ENCODE measurements at places on chromosomes 7 and 10. TPM values are rescaled to one million over a fixed set of nuclear protein-coding genes. Genes with fewer than 3 reads are reported as not detected.

DNA sequence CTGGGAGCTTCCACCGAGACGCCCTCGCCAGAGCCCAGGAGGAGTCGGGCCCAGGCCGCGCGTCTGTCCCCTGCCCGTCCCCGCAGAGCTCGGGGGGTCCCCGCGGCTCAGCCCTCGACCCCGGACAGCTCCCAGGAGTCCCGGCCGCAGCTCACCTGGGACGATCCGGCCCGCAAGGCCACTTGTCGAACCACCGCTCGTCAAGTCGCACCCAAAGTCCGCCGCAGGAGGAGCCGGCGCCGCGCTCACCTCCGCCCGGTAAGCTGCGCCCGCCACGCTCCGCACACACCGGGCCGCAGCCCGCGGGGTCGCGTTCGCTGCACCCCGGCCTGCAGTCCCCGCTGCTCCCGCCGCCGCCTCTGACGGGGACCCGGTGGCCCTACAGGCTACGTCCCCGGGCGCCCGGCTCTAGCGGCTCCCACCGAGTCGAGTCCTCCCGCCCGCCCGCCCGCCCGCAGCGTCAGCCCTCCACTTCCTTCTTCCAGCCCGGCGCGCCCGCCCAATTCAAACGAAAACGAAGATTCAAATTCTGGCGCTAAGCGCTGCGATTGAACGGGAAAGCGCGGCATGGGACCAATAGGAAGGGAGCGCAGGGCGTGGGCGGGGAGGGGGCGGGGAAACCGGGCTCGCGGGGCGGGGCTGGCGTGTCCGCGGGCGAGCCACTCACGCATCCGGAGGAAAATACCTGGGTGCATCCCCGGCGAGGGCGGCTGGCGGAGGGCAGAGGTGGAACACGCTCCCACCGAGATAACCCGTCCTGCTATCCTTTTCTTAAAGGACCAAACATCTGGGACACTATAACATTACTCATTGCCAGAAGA is at the start of gene MKI67:
Gene MKI67, minus strand, starts transcription at position 480 of the 821 bp plus-strand sequence. CDS start 756 bp downstream, outside the sequence.
- H3K4me1 ChIP-seq = peaks cover 7% of the 10 kb centered on the region
- H3K36me3 ChIP-seq = peaks cover 6% of the 10 kb centered on the region
- peak within 1 kb of the TSS; percentile 56 for H3K27ac ChIP-seq
- H3K27me3 ChIP-seq = no peaks in the 10 kb centered on the region
- DNase-seq = peak; percentile 60

GRCh38 chr7:66748791-66749190 is 8.3 kb downstream of the RABGEF1 start:
- H3K27ac ChIP-seq = no peak overlapping the region
- peaks cover 4% of the 10 kb centered on the region for H3K4me1 ChIP-seq
- no peaks in the 10 kb centered on the region for H3K36me3 ChIP-seq
- DNase-seq = no peak
- no peaks in the 10 kb centered on the region for H3K27me3 ChIP-seq

DNA sequence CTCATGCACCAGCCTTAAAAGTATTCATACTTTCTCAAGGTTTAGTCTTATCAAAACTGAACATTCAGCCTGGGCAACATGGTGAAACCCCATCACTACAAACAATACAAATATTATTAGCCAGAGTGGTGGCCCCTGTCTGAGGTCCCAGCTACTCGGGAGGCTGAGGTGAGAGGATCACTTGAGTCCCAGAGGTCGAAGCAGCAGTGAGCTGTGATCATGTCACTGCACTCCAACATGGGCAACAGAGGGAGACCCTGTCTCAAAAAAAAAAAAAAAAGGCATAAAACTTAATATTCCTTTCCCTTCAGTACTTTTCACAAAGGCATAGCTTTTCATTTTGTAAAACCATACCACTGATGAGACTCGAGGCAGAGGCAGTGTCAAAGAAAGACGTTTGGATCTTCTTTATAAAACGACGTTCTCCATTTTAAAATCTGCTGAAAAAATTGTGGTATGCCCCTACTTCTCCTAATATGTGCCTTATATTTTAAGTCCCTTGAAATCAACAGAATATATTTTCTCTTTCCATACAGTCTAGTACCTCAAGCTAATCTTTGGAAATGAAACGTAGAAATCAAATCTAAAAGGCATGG is 1.9 kb downstream of the NSUN6 start:
- peaks cover 5% of the 10 kb centered on the region for H3K36me3 ChIP-seq
- H3K27me3 ChIP-seq = no peaks in the 10 kb centered on the region
- H3K27ac ChIP-seq = no peak overlapping the region
- peaks cover 5% of the 10 kb centered on the region for H3K4me1 ChIP-seq

The ATOH7 gene
- 0.19 TPM for total RNA-seq

DNA sequence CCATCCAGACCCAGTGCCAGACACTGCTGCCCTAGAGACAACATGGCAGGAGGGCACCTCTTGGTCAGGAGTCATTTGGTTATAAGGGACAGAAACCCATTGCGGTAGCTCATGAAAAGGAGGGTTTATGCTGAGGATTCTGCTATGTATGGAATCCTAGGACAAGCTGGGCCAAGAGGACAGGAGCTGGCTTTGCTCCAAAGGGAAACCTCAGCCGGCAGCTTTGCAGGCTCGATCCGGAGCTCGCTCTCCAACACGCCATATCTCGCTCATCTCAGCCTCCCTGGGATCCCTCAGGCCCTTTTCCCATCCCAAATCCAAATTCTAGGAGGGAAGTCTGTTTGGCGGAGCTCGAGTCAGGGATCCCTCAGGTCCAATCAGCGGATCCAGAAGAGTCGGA is 345.7 kb downstream of the GLRX3 start:
- H3K4me1 ChIP-seq = no peaks in the 10 kb centered on the region
- no peaks in the 10 kb centered on the region for H3K36me3 ChIP-seq
- H3K27ac ChIP-seq = no peak overlapping the region
- H3K27me3 ChIP-seq = no peaks in the 10 kb centered on the region

GRCh38 chr10:526651-527312 is 162.7 kb downstream of the DIP2C start:
- peaks cover 4% of the 10 kb centered on the region for H3K4me1 ChIP-seq
- no peak overlapping the region for H3K27ac ChIP-seq
- H3K36me3 ChIP-seq = no peaks in the 10 kb centered on the region
- no peak for DNase-seq

The ACTL6B gene
- total RNA-seq = not detected

The FBXL13 gene
- total RNA-seq = 1.6 TPM

- no peaks in the 10 kb centered on the region for H3K27me3 ChIP-seq
- H3K36me3 ChIP-seq = no peaks in the 10 kb centered on the region
- DNase-seq = no peak
- no peak overlapping the region for H3K27ac ChIP-seq
Measured at GRCh38 chr7:135878284-135878683, 98.9 kb downstream of the MTPN start.

The FBXO24 gene
- total RNA-seq = 0.52 TPM

DNA sequence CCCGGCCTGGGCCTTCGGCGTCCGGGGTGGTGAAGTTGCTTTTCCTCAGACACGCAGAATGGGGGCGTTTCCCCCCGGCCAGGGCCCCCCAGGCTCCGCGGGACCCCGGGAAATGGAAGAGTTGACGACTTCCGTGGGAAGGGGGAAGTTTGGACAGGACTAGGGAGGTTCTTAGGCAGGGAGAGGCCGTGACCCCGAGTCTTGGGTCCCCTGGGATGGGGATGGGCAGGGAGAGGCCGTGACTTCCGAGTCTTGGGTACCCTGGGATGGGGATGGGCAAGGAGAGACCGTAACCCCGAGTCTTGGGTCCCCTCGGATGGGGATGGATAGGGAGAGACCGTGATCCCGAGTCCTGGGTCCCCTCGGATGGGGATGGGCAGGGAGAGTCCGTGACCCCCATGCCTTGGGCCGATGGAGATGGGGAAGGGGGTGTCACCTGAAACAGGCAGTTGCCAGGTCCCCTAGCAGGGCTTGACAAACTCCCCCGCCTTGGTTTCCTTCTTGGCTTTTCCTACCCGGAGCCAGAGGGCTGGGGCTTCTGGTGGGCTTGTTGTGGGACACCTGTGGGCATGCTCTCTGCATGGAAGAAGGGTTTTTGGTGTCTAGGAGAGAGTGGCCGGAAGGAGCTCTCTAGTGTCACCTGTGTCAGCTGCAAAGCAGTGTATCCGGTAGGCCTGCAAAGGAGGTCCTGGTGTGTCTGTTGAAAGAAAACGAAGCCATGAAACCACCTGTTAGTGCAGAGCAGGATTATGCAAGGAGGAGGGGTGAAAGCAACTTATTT is 1.1 kb downstream of the TRRAP start:
- peaks cover 21% of the 10 kb centered on the region for H3K36me3 ChIP-seq
- no peak for DNase-seq
- peaks cover 8% of the 10 kb centered on the region for H3K4me1 ChIP-seq
- H3K27ac ChIP-seq = peak overlapping the region; percentile 92
- H3K4me3 ChIP-seq = peak overlapping the region; percentile 96

The CHAT gene
- 1.00 TPM for total RNA-seq

DNA sequence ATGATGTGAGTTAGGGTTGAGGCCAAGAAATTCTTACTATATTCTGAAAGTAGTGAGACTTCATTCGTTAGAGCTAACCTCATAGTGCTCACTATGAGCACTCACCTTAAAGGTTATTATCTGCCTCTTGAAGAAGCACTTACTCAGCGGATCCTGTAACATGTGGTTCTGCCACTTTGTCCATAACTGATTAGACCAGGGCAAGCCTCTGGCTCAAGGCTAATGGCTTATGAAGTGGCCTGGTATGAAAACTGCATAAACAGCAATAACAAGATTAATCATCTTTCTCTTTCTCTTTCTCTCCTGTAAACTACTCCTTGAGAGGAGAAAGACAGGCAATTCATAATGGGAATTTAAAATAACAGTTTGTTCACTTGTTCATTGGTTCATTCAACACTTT is 82.8 kb downstream of the MAPK8 start:
- H3K36me3 ChIP-seq = no peaks in the 10 kb centered on the region
- no peak overlapping the region for H3K4me3 ChIP-seq
- no peak for DNase-seq
- peaks cover 15% of the 10 kb centered on the region for H3K4me1 ChIP-seq
- no peak overlapping the region for H3K27ac ChIP-seq

GRCh38 chr10:122515588-122516231 is 44.8 kb upstream of the DMBT1 start:
- H3K27me3 ChIP-seq = no peaks in the 10 kb centered on the region
- H3K4me3 ChIP-seq = no peak overlapping the region
- peak; percentile 75 for DNase-seq
- no peaks in the 10 kb centered on the region for H3K36me3 ChIP-seq
- H3K4me1 ChIP-seq = peaks cover 23% of the 10 kb centered on the region

The ITGB1 gene
- 2,956 TPM for total RNA-seq

The GLCCI1 gene
- 15.3 TPM for total RNA-seq

The GALNT17 gene
- 7.8 TPM for total RNA-seq

- H3K4me1 ChIP-seq = no peaks in the 10 kb centered on the region
- H3K4me3 ChIP-seq = no peak overlapping the region
- no peak overlapping the region for H3K27ac ChIP-seq
- DNase-seq = peak; percentile 45
Measured at GRCh38 chr10:80104066-80104926, 25.8 kb downstream of the TMEM254 start.

The DKK1 gene
- total RNA-seq = 7.4 TPM

The PKD2L1 gene
- total RNA-seq = not detected

The GRID2IP gene
- 0.07 TPM for total RNA-seq
